ENCODE measurements at places on chromosomes 13 and 19.

DNA sequence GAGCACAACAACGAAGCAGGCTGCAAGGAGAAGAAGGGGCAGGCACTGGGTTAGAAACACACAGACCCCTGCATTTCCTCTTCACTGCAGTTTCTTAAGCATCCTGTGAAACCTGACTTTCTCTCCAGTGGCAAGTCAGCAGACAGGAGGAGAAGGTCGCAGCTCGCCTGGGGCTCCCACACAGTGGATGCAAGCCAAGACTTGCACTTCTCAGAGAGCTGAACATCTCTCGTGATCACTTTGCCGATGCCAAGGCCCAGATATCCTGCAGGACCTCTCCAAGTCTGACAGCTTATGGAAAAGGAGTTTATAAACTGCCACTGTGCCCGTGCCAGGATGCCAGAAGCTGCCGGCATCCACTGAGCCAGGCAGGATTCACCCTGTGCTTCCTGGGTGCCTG is 18.4 kb downstream of the TMEM272 start:
- DNase-seq, result no peak

GRCh38 chr19:6730153-6730804 is 7.1 kb downstream of the GPR108 start:
- no peak for DNase-seq

GRCh38 chr19:920051-920864 is 3.1 kb downstream of the KISS1R start:
- no peak for DNase-seq

- no peak for DNase-seq
Measured at GRCh38 chr19:4807188-4807587, 15.7 kb downstream of the FEM1A start.

- DNase-seq, result no peak
Measured at GRCh38 chr13:39253774-39254173, 215.5 kb downstream of the NHLRC3 start.

- peak; percentile 68 for DNase-seq
Measured at GRCh38 chr13:110023729-110024644, 237.6 kb upstream of the IRS2 start.

DNA sequence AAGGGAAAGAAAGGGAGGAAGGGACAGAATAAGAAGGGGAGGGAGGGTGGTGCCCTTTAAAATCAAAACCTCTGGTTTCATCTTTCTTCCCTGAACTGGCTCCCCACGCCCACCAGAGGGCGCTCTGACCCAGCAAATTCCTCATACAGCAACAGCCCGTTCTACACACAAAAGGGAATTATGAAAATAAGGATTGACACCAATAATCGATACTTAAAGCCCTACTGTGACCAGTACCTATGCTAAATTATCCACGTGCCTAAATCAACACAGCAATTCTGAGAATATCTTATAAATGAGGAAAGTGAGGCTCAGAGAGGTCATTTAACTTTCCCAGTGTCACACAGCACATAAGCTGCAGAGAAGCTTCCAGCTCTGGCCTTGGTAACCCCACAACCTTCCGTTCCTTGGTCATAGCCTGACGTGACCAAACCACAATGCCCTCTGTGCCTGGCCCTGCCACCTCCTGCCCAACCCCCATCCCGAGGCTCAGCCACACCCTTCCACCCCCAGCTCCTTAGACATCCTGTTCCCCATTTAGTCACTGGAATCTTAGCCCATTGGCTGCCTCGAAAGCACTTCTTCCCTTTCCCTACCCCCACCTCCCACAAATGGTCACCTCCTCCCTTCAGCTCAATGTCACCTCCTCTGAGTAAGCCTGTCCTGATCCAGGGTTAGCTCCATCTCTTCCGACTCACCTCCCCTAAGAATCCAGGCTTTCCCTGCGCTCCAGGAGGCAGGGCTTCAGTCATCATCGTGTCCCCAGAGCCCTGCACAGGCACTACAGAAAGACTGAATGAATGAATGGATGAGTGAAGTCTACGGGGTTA is 34.2 kb upstream of the PNMA8B start:
- peak; percentile 45 for DNase-seq

GRCh38 chr13:99657848-99658260 is 156.6 kb downstream of the TM9SF2 start:
- no peak for DNase-seq

GRCh38 chr19:1854542-1855039 is 6.3 kb upstream of the REXO1 start:
- DNase-seq, result no peak

DNA sequence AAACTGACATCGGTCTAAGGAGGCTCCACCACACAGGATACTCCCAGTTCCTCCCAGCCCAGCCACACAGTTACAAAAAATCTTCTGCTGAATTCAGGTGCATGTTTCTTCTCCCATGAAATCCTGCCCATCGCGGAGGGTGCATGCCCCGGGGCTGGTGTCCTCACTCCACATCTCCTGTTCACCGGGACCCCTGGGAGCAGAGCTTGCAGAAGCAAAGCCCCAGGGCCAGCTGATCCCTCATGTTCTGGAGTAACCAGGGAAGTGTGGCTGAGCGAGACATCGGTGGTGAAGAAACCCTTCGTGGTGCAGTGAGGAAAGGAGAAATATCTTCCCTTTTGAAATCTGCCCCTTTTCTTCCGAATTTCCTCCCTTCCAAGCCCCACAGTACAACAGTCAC is 904 bp upstream of the SIGLEC9 start:
- DNase-seq, result no peak

GRCh38 chr13:23631311-23632047 is 61.3 kb downstream of the TNFRSF19 start:
- DNase-seq, result no peak

DNA sequence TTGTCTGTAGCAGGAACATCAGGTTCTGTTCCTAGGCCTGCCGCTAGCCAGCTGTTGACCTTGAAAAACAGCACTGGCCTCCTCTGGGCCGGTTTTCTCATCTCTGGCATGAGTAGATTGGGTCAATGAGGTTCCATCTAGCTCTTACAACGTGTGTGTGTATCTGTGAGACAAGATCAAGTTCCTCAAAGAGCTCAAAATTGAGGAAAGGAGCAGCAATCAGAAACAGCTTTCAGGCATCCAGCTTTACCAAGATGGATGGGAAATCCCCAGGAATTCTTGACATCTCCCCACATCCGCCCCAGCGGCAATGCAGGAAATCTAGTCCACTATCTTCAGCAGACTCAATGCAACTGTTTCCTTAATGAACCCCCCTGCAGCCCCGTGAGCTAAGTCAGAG is 4.9 kb downstream of the FLT1 start:
- DNase-seq, result no peak

DNA sequence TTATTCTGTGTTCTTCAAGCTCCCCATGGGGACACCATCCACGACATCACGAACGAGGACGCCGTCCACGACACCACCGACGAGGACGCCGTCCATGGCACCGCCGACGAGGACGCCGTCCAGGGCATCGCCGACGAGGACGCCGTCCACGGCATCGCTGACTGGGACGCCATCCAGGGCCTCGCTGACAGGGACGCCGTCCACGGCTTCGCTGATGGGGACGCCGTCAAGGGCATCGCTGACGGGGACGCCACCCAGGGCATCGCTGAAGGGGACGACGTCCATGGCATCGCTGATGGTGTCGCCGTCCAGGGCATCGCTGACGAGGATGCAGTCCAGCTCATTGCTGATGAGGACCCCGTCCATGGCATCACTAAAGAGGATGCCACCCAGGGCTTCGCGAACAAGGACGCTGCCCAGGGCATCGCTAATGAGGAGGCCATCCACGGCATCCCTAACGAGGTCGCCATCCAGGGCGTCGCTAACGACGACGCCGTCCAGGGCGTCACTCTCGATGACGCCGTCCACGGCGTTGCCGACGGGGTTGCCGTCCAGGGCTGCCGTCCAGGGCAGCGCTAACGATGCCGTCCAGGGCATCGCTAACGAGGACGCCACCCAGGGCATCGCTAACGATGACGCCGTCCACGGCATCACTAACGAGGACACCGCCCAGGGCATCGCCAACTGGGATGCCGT is 949.2 kb downstream of the TUBA3C start:
- DNase-seq, result no peak

- no peak for DNase-seq
Measured at GRCh38 chr13:50140153-50140552, 124.9 kb downstream of the KCNRG start.

- peak; percentile 87 for DNase-seq
Measured at GRCh38 chr13:95499811-95500712, 52.5 kb upstream of the CLDN10 start.

DNA sequence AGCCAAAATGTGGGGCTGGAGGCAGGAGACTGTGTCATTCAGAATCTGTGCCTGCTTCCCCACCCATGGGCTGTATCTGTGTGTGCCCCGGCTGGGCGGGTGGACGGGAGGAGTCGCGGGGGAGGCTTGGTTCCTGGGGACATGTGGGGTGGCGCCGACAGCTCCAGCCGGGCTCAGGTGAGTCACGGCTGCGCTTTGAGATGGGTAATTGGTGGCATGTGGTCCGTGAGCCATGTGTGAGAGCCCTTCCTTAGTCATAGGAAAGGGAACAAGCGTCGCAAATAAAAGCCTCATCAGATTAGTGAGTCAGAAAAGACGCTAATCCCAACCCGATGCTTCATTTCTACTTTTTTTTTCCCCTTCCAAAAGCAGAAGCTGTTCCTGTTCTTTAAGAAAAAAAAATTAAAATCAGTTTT is 118.6 kb upstream of the ZNF536 start:
- peak; percentile 66 for DNase-seq

DNA sequence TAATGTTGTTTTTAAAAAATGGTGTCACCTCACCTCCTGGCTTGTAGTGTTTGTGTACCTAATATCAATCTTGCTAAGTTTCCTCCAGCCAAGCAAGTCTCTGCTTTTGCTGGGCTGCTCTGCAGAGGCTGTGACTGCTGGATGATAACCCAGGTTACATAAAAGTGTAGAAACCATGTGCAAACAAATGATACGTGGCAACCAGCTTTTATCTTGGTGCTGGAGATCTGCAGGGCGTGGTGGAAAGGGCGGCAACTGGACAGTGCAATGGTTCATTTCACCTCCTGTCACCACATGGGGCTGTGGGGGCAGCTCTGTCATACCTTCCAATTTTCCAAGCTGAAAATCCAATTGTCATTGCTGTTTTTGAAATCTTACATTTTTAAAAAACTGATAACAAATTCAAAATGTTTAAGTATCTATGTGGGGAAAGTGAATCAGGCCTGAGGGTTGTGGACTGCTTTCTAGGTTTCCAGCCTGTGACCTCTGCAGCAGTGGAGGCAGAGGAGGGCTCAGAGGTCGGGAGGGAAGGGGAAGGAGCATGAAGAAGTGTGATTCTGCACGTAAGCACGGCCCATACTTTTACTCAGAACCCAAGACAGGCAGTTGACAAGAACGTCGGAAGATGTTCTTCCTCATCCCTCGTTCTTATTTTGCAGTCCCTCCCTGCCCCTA is 9.7 kb downstream of the GPR42 start:
- no peak for DNase-seq

DNA sequence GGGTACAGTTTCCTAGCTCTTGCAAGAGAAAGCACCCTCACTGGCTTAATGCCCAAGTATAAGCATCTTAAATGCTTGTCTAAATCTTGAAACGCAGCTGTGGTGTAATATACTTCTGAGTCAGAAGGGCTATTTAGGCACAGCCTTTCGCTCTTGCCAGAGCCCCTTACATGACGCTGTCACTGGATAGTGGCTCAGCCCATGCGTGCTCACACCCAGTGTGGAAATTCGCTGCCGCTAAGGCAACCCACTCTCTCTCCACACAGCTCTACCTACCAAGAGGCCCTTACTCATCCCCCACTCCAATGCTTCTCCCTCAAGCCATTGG is 24.0 kb downstream of the UQCRFS1 start:
- DNase-seq, result no peak

DNA sequence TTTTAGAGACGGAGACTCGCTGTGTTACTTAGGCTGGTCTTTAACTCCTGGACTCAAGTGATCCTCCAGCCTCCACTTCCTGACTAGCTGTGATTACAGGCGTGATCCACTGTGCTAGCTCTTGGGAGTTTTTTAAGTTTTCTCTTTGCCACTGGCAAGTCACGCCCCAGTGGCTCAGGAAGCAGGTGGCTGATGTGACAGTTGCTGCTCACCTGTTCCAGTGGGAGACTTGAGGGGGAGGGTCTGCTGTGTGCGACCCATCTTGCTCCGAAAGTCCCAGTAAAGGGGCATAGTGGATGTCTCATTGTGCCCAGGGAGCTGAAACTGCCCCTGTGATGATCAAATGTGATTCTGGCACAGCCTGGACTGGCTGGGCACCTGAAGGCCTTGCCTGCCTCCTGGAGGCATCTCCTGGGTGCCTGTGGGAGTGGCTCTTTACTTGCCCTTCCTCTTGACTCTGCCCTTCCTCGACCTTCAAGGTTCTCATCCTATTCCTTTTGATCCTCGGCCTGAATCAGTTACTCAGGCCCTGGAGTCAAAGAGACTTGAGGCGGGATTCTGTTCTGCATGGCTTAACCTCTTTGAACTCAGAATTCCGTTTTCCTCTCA is 7.8 kb downstream of the SMARCA4 start:
- no peak for DNase-seq

DNA sequence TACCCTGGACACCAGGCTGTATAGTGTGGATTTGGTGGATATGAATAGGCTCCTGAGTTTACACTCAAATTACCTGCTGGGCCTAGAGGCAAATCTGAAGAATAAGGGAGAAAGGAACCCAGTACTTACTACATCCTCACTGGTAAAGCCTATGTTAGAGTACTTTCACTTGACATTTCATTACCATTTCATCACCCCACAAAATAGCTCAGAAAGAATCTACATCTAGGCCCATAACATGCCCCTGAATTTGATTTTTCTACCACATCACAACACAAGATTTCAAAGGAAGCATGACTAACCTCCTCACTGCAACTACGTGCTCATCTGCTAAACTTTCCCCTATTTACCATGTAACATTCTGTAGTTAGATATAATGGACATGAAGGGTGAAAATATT is 43.3 kb downstream of the VWA8 start:
- DNase-seq, result no peak

GRCh38 chr19:28541029-28541428 is 671.9 kb downstream of the UQCRFS1 start:
- no peak for DNase-seq

- DNase-seq, result no peak
Measured at GRCh38 chr19:3098515-3099346, 4.6 kb downstream of the GNA11 start.

- no peak for DNase-seq
Measured at GRCh38 chr13:50387051-50387581, 371.9 kb downstream of the KCNRG start.

- DNase-seq, result no peak
Measured at GRCh38 chr19:2307518-2308012, 389 bp downstream of the LINGO3 start.

- DNase-seq, result no peak
Measured at GRCh38 chr13:73035660-73036059, 23.1 kb upstream of the KLF5 start.

GRCh38 chr13:41596190-41596589 is 138.8 kb downstream of the RGCC start:
- DNase-seq, result no peak

DNA sequence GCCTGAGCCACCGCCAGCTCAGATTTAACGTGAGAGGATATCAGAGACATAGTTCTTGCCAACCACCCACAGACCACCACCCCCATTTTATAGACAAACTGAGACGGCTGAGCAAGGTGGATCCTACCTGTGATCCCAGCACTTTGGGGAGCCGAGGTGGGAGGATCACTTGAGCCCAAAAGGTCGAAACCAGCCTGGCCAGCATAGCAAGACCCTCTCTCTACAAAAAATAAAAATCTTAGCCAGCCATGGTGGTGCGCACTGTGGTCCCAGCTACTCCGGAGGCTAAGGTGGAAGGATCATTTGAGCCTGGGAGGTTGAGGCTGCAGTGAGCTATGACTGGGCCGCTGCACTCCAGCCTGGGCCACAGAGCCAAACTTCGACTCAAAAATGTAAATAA is 30.6 kb upstream of the NDUFS7 start:
- no peak for DNase-seq
